ENCODE measurements at places on chromosomes 3 and 15. TPM values are rescaled to one million over a fixed set of nuclear protein-coding genes. Genes with fewer than 3 reads are reported as not detected.

The KLF15 gene
- total RNA-seq = 3.2 TPM

The PPP1R14D gene
- not detected for total RNA-seq

The ATG7 gene
- total RNA-seq = 86.0 TPM

The CCR4 gene
- total RNA-seq = not detected

The DUOX2 gene
- 1.9 TPM for total RNA-seq

The ST8SIA2 gene
- not detected for total RNA-seq

The SAMMSON gene
- not detected for total RNA-seq

The UQCRC1 gene
- 525 TPM for total RNA-seq

The CIDEC gene
- not detected for total RNA-seq

The DAZL gene
- total RNA-seq = not detected

The ARNT2 gene
- 0.21 TPM for total RNA-seq

The DLL4 gene
- under 0.01 TPM for total RNA-seq

The CLDN18 gene
- not detected for total RNA-seq

The DUOXA2 gene
- total RNA-seq = not detected

The DENND6A gene
- 21.2 TPM for total RNA-seq

The DAPK2 gene
- total RNA-seq = 1.7 TPM

The CEMIP gene
- 0.85 TPM for total RNA-seq
